Smooth muscle cell of the pulmonary artery (primary cell): ENCODE measurements at places on chromosomes 1 and 21. TPM values are rescaled to one million over a fixed set of nuclear protein-coding genes. Genes with fewer than 3 reads are reported as not detected.

CCDC181 gene
- 0.53 and 0.85 TPM in 2 replicates for total RNA-seq

CCDC185 gene
- total RNA-seq: not detected in 2 replicates

AXDND1 gene
- total RNA-seq: 0.07 TPM in 1 of 2 replicates, not detected in the other

KCNA2 gene
- 0.07 TPM in 1 of 2 replicates, not detected in the other for total RNA-seq

SYTL1 gene
- 0.07 TPM in 2 replicates for total RNA-seq

TFF1 gene
- total RNA-seq: not detected in 2 replicates

KCNA3 gene
- total RNA-seq: 0.07 TPM in 1 of 2 replicates, not detected in the other

CASQ2 gene
- 0.33 TPM in 1 of 2 replicates, not detected in the other for total RNA-seq

ANGPTL1 gene
- 6.1 and 16.4 TPM in 2 replicates for total RNA-seq

ACTL8 gene
- 0.07 TPM in 1 of 2 replicates, not detected in the other for total RNA-seq

C1orf74 gene
- total RNA-seq: 2.4 and 2.6 TPM in 2 replicates

OR2L13 gene
- not detected in 2 replicates for total RNA-seq

CACHD1 gene
- 0.76 and 2.6 TPM in 2 replicates for total RNA-seq

BCAN gene
- not detected in 2 replicates for total RNA-seq

RIMKLA gene
- under 0.01 and 0.20 TPM in 2 replicates for total RNA-seq
